ENCODE measurements at places on chromosomes 7 and 10.

DNA sequence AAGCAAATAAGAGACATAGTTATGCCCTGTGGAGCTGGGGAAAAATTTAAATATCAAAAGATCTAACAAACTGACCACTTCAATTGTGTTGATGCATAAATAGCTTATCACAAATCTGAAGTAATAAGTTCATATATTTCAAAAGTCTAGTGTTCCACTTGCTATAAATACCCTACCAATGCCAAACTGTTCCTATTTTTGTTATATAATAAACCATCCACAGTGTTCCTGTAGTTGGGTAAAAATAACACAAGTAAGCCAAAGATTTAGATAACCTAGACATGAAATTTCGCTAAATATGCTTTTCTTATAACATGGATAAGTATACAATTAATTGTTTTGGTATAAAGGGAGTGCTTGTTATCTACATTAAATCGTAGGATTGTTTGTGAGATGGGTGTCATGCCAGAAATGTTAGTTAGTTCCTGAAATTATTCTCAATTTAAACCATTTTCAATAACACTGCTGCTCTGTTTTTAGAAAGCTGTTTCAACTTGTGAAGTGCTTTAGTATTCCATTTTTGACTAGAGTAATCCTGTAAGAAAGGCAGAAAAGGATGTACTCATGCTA lies 85.5 kb downstream of the CACNA2D1 start:
- no peak for DNase-seq

- DNase-seq = no peak
Measured at GRCh38 chr7:69105092-69105491, 493.2 kb upstream of the AUTS2 start.

DNA sequence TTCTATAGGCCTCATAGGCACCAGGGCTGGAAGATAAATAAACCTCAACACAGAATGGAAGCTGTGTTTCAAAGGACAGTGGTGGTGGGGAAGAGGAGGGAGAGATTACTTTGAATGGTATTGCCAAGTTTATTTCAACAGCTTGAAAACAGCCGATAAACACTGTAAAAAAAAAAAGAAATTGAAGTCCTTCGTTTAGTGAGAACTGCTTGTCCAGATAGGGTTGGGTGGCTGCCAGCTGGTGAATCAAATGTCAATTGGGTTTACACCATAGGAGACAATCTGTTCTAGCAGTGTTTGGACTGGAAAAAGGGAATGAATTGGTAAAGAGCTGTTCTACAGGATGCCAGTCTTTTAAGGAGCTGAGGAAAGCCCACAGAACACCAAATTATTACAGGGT lies 254.8 kb downstream of the PHF14 start:
- no peak for DNase-seq

- DNase-seq = no peak
Measured at GRCh38 chr7:76325092-76325491, 22.6 kb downstream of the HSPB1 start.

DNA sequence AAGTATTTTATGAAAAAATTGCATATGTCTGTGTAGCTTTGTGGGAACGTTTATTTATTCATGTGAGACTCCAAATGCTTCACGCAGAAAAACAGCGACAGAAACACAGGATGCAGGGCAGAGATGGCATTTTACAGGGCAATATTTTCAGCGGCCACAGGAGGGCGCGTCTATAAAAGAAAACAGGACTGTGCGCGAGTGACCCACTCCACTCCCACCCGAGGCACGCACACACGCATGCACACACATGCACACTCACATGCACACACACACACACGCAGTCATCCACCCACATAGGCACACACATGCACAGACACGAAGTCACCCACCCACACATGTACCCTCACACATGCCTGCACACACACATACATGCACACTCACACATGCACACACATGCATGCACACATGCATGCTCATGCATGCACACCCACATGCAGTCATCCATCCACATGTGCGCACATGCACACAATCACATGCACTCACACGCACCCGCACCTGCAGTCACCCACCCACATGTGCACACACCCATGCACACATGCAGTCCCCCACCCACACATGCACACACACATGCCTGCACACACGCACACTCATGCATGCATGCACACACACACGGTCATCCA lies 96.3 kb downstream of the DNAJB6 start:
- peak; percentile 59 for DNase-seq

DNA sequence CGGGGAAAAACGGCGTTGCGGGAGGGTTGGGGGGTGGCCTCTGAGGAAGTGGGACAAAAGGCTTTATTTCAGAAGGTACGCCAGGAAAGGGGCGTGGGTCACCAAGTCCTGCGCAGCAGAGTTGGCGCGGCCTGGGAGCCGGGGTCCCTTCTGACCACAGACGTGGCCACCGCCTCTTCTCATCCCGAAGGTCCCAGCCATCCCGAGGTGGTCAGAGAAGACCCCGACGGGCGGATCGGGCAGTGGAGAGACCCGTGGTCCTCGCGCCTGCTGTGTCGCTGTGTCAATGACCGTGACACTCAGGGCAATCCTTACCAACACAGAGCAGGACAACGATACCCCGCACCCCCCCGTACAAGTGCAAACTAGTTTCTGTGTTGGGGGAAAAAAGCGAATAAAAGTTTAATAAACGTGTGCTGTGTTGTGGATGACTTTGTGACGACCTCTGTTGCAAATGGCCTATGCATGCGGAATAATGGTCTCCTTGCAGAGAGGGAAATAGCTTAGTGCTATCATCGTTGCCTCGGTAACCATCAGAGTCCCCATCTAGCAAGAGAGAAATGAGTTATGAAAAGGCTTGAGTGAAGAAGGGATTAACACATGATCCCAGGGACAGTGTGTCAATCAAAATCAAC lies 19.4 kb upstream of the GATA3 start:
- peak; percentile 25 for DNase-seq

DNA sequence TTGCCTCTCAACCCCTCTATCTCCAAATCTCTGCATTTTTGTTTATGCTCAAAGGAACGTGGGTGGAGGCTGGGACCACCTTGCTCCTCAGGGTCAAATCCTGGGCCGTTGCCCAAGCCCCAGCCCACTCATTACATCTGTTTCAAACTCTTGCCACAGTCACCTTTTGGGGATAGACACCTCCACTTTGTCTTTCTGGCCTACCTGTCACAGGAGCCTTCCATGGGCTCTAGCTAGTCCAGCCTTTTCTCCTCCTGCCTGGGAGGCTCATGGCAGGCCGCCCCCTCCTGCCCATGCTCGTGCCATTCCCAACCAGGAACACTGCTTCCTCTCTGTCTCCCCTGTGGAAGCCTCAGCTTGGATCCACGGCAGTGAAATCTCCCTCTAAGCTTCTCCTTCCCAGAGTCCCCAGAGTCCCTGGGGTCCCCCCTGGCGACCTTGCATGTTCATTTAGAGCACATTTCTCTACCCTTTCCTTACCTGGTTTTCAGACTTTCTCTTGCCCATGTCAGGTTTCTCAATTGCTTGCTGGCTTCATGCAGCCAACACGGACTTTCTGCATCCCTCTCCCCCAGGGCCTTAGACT lies 2.5 kb upstream of the ADAMTS14 start:
- no peak for DNase-seq

DNA sequence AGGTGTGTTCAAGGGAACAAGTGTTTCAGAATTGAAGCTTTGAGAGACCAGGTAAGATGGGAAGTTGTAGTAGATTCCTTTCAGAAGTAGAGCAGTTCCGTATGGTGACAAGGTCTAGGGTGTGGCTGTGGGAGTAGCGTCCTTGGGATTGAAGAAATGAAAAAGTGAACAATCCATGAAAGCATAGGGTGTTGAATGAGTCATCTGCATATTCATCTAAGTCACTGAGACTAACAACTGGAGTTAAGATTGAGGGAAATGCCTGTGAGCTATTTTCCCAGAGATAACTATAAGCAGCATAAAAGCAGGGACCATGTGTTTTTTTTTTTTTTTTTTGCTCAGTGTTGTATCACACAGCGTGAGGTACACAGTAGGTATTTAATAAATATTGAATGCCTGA lies 134.8 kb downstream of the PHTF2 start:
- DNase-seq = no peak

- no peak for DNase-seq
Measured at GRCh38 chr10:45053569-45054100, 52.9 kb downstream of the ZNF22 start.

DNA sequence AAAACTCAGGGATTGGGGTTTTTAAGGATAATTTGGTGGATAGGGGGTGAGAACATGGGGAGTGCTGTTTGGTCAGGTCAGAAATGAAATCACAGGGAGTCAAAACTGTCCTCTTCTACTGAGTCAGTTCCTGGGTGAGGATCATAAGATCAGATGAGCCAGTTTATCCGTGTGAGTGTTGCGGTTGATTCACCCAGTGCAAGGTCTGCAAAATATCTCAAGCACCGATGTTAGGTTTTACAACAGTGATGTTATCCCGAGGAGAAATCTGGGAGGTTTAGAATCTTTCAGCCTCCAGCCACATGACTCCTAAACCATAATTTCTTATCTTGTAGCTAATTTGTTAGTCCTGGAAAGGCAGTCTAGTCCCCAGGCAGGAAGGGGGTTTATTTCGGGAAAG lies 31.7 kb upstream of the AGR2 start:
- no peak for DNase-seq

DNA sequence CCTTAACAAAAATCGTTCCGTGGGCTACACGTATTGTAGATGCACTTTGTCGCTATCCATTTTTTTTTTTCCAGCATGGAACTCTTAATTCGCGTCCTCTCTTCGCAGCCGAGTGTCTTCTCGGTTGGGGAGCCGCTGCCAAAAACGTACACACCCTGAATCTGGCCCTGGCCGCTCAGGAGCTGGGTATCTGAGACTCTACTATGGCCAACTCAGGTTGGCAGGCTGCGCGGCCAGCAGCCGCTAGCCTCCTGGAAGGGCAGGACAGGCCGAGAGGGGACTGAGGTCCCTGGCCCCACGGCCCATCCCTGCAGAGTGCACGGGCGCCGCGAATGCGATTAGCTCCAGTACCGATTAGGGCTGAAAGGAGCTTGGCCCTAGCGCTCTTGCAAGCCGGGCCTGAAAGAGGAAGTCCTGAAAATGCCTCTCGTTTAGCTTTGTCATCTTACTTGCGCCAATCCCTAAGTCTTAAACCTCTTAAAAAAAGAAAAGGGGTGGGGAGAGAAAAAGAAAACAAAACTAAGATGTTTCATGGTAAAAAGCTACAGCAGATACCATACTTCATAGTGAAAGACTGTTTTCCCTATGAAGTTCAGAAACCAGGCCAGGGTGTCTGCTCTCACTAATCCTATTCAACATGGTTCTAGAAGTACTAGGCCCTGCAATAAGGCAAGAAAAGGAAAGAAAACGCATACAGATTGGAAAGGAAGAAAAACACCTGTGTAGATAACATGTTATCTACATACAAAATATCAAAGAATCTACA lies 113.2 kb upstream of the RHEB start:
- peak; percentile 72 for DNase-seq

DNA sequence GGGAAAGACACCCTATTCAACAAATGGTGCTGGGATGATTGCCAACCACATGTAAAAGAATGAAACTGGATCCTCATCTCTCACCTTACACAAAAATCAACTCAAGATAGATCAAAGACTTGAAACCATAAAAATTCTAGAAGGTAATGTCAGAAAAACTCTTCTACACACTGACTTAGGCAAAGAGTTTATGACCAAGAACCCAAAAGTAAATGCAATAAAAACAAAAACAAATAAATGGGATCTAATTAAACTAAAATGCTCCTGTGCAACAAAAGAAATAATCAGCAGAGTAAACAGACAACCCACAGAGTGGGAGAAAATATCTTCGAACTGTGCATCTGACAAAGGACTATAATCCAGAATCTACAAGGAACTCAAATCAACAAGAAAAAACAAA lies 504.2 kb upstream of the MBL2 start:
- DNase-seq = no peak

DNA sequence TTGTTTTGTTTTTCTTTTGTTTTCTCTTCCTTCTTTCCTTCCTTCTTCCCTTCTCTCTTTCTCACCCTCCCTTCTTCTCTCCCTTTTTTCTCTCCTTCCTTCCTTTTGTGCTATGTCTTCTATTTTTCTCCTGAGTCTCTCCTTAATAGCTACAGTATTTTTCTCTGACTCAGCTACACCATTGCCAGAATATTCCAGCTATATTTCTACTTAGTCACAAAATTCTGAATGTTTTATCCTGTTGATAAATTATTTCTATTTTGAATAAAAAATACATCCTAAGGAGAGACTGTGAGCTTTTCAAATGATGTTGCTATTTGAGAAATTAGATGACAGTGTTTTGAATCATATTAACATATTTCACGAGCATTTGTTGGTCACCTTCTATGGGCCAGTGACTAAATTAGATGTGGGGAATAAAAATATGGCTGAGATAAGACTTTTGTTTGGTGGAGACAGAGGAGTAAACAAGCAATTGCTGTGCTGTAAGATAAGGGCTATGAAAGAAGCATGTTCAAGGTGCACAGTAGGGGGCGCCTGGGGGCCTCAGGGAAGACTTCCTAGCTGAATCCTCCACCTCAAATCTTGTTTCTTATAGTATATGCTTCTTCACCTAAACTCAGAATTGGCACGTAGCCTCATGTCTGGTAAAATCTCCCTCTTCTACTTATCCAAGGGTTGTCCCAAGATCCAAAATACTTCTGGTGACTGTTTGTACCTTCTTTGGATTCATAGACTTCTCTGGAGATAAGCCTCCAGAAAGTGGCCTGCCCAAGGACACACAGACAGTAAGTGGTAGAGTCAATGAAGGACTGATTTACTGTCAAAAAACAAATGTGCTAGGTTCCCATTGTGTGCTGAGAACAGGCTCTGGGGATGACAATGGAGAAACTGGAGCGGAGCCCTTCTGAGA lies 115.5 kb upstream of the CREB5 start:
- DNase-seq = peak; percentile 37

DNA sequence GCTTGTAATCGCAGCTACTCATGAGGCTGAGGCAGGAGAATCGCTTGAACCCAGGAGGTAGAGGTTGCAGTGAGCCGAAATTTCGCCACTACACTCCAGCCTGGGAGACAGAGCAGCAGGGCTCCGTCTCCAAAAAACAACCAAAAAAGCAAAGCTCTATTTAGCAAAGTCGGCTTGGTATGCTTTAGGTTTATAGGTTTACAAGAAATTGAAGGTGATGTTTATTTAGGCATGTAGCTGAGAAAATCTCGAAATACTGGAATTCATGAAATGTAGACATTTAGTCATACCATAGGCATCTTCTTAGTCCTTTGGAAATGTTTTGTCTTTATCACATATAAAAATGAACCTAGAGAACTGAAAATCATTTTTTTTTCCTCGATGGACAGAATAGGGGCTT lies 453.8 kb upstream of the ANKRD30A start:
- DNase-seq = no peak

- DNase-seq = no peak
Measured at GRCh38 chr7:51290702-51291540, 25.7 kb downstream of the COBL start.

DNA sequence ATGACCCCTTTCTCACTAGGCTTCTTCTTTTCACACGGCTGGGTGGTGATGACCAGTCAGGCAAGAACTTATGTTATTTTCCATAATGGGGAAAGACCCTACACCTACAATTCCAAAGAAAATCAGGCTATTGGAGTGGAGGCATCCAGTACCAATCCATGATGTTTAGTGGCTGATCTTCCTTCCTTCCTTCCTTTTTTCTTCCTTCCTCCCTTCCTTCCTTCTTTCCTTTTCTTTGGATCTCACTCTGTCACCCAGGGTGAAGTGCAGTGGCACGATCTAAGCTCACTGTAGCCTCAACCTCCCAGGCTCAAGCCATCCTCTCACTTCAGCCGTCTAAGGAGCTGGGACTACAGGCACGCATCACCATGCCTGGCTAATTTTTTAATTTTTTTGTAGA lies 2.5 kb downstream of the RGS10 start:
- no peak for DNase-seq

Data from CD4-positive, alpha-beta T cell treated with Interleukin-10 for 1 hour (primary cell).